ENCODE measurements at places on chromosomes 2 and 18.

GRCh38 chr18:6366776-6367175 is 47.9 kb downstream of the L3MBTL4 start:
- DNase-seq = no peak

- DNase-seq = peak; percentile 38
Measured at GRCh38 chr2:241036397-241036963, 38.1 kb downstream of the SNED1 start.

- no peak for DNase-seq
Measured at GRCh38 chr2:16650287-16651249, 15.1 kb downstream of the CYRIA start.

- DNase-seq = no peak
Measured at GRCh38 chr2:35220461-35220860, 1135.1 kb upstream of the CRIM1 start.

DNA sequence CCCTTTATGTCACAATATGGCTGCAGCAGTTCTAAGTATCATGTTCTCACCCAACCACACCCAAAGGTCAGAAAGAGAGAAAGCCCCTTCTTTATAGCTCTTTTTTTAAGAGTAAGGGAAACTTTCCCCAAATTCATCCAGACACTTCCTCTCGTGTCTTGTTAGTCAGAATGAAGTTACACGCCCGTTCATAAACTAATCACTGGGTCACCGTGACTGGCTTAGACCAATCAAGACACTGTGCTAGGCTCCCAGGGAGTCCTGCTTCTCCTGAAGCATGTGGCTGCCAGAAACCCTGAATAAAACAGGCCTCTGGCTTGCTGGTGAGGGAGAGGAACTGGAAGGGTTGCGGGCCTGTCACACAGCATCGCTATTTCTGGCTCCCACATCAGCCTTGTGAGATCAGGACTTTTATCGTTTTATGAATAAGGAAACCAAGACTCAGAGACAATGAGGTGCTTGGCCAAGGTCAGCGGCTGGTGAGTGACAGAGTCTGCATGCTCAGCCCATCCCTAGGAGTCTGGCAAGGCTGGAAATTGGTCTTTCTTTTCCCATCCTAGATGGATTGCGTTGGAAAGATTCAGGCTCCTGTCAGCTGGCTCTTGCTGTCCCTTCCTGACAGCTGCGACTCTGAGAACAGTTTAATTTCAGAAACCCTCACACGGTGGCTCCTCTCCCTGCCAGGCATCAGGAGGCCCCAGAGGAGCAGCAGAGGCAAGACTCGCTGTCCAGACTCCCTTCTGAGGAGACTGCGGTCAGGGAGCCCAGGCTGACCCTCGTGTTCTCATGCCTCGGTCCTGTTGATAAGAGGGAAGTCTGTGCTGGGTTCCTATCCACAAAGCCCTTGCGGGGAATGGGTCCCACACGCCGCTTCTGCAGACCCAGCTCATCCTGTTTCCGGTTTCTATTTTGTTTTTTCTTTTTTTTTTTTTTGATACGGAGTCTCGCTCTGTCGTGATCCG is 104.5 kb upstream of the TAF1B start:
- peak; percentile 62 for DNase-seq

DNA sequence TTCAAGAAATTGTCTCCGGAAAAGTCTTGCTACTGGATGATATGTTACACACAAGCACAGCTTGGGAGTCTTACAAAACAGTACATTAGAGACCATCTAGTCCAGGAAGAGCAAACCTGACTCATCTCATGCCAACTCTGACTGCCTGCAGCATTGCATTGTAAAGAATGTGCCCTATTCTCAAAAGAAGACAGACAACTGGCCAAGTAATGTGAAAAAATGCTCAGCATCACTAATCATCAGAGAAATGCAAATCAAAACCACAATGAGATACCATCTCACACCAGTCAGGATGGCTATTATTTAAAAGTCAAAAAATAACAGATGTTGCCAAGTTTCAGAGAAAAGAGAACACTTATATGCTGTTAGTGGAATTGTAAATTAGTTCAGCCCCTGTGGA is 42.7 kb upstream of the GORASP2 start:
- no peak for DNase-seq

DNA sequence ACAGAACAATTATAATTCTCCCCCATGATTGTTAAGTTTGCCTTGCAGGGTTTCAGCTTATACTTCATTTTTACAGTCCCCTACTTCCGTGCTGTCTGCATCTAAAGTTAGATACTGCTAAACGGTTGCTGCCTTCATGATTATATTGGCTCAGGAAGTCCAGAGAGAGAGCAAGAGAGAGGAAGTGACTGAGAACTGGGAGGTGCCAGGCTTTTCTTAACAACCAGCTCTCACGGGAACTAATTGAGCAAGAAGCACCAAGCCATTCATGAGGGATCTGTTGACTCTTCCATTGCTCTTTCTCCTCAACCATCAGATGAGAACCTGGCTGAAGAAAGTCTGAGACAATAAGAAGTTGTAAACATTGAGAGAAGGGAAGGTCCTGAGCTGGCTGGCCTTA is 125.5 kb upstream of the SIX2 start:
- no peak for DNase-seq

DNA sequence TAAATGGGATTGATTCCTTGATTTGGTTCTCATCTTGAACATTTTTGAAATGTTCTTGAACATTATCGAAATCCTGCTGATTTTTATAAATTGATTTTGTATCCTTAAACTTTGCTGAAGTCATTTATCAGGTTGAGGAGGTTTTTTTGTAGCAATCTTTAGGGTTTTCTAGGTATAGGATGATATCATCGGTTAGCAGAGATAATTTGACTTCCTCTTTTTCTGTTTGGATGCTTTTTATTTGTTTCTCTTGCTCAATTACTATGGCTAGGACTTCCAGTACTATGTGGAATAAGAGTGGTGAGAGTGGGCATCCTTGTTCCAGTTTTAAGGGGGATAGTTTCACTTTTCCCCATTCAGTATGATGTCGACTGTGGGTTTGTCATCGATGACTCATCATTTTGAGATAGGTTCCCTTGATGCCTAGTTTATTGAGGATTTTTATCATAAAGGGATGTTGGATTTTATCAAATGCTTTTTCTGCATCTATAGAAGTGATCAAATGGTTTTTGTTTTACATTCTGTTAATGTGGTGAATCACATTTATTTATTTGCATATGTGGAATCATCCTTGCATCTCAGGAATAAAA is 201.5 kb upstream of the ZSWIM2 start:
- no peak for DNase-seq
